GM10248 (cell line): ENCODE measurements at places on chromosomes 4 and X.

GRCh38 chrX:108313669-108314068, 124.6 kb downstream of the COL4A6 start:
- DNase-seq, result no peak

- no peak for DNase-seq
Observed at GRCh38 chr4:173317004-173317403, 17.2 kb downstream of the HMGB2 start.

- DNase-seq, result no peak
Observed at GRCh38 chrX:21528076-21528475, 130.1 kb downstream of the KLHL34 start.

GRCh38 chr4:39102297-39102696, 40.3 kb downstream of the KLHL5 start:
- DNase-seq, result no peak

- DNase-seq, result no peak
Observed at GRCh38 chr4:176034936-176035335, 30.7 kb upstream of the WDR17 start.

DNA sequence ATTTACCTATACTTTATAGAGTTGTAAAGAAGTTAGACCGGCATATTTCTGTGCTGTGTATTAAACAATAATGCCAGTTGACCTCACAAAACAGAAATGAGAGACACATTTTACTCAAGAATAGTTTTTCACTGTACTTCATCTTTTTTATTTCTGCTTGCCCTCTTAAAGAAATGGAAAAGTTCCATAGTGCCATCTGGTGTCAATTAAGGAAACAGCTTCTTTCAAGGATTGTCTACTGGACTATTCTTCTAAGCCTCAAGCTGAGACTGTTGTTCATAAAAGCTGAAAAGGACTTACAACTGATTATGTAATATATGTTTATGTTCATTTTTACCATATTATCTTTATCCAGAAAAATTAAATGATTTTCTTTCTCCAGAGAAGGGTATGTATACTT, 1523.7 kb downstream of the ARAP2 start:
- DNase-seq, result no peak

- DNase-seq, result no peak
Observed at GRCh38 chr4:3487861-3488260, 24.8 kb downstream of the DOK7 start.

DNA sequence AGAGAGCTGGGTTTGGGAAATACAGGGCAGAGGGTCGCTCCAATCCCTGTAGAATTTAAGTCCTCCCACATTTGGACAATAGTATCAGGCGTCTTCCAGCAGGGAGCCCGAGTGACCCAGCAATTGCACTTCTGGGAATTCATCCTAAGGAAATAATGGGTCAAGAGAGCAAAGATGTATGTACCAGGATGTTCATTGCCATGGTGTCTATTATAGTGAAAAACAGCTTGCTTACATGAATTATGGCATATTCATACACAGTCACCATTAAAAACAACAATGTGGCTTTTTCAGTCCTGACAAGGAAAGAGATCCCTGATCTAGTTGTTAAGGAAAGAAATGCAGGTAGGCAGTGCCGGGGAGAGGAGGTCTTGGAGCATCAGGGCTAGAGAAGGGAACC, 167.7 kb downstream of the PJA1 start:
- DNase-seq, result no peak

- DNase-seq, result no peak
Observed at GRCh38 chr4:111512081-111512783, 633.0 kb upstream of the FAM241A start.

GRCh38 chr4:185576314-185576961, 41.1 kb upstream of the PDLIM3 start:
- no peak for DNase-seq

DNA sequence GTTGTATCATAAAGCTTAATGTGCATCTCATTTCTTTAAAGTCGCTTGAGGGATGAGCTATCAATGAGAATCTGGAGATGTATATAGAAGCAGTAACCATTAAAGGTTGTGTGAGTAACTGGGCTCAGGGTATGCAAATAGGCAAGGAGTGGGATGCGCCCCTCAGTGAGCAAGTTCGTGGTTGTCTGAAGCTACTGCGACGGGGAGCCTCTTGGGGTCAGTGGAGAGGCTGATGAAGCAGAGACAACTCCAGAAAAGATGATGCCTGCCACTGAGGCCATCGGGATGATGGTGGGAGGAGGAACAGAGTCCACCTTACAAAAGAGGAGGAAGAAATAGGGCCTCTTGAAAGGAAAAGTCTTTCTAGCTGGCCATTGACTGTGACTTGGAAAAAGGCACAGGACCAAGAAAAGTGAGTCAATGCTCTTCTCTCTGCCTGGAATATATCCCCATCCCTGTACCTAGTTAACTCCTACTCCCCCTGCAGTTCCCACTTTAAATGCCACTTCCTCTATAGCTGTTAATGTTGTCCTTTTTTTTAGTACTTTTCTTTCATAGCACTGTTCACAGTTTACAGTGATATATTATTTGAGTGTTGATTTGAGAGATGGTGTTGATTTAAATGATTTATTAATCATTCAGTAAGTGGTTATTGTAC, 51.4 kb upstream of the LSM6 start:
- peak; percentile 42 for DNase-seq

DNA sequence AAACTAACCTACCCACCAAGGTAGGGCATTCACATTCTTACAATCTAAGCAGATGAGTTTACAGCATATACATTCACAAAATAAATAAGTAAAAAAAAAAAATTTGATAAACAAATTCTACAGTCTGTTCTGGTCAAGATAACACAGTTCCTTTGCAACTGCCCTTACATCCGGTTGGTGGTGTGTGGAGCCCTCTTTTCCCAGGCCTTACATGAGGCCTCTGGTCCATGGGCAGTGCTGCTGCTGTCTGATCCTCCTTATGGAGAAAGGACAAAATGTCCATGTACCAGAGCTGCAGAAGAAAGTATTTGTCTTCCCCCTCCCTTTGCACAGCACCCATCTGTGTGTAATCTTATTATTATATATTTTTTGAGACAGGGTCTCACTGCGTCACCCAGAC, 2.2 kb upstream of the SEPTIN11 start:
- no peak for DNase-seq

DNA sequence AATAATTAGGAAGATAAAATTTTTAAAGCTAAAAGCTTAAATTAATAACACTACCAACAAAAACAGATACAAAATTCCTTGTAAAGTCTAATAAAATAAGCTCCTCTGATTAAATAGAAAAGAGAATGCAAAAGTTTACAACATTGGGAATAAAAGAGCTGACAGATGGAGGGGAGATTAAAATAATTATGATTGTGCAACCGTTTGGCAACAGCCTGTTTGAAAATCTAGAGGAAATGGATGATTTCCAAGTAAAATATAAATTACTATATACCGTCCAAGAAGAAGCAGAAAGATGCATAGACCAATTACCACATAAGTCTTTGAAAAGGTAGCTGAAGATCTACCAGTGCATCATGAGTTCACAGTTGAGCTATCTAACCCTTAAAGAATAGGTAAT, 46.4 kb upstream of the VBP1 start:
- no peak for DNase-seq

GRCh38 chr4:1978226-1978625, 30.5 kb downstream of the NELFA start:
- DNase-seq, result no peak
